GM06990 (cell line): ENCODE measurements at places on chromosomes 1 and 21.
A peak's percentile ranks its signal among the peaks of the same experiment; 100 is the strongest.

DNA sequence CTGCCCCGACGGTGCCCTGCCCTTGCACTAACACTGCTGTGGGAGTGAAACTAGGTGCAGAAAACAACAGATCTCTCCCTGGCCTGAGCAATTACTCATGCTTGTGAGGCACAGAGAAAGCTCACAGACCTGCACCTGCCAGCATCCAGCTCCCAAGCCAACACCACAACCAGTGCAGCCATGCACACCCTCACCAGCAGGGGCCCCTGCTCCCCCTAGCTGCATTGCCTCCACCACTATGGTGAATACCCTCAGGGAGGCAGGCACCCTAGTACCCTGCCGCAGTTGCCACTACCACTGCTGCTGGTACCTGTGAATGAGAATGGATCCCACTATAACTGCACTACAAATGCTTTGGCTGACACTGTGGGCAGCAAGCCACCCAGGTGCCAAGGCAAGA lies 7.1 kb upstream of the DIRAS3 start:
- DNase-seq, result no peak

DNA sequence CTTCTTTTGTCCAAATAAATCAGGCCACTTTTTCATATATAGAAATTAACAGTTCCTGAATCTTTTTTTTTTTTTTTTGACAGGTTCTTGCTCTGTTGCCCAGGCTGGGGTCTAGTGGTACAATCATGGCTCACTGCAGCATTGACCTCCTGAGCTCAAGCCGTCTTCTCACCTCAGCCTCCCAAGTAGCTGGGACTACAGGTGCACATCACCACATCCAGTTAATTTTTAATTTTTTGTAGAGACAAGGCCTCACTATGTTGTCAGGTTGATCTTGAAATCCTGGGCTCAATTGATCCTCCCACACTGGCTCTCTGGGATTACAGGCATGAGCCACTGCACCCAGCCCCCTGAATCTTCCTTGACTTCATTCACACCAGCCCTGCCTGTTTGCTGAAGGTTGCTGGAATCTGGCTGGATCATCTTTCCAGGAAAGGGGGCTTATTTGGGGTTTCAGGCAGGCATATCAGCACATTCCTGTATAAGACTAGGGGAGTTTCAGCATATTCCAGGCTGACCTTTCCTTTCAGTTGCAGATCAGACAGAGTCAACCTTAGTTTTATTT lies 78.2 kb upstream of the ARHGAP29 start:
- DNase-seq, result no peak

DNA sequence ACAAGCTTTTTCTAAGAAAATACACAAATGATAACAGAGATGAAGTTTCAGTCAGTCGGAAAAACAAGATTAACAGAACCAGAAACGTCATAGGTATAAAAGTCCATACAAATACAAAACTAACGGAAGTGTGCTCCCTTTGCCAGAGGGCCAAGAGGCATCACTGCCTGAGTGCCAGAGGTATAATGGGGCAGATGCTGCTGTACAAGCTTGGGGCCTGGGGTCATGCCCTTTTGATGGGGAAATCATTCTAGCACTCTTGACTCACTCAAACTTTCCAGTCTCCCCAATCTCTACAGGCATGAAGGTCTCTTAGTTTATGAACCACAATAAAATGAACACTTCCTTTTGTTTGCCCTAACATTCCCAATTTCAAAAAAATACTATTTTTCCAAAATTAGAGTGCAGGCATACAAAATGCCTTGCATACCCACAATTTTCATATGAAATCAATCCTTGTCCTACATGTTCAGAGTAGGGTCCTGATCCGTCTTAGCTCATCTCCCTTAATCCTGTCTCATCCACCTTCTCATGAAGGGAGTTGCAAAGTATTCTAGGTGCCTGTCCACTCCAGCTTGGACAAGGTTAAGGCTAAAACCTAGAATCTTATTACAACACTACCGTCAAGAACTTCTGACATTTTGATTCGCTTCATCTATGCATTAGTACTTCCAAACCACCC lies 1.5 kb downstream of the RPL22 start:
- DNase-seq, result no peak

DNA sequence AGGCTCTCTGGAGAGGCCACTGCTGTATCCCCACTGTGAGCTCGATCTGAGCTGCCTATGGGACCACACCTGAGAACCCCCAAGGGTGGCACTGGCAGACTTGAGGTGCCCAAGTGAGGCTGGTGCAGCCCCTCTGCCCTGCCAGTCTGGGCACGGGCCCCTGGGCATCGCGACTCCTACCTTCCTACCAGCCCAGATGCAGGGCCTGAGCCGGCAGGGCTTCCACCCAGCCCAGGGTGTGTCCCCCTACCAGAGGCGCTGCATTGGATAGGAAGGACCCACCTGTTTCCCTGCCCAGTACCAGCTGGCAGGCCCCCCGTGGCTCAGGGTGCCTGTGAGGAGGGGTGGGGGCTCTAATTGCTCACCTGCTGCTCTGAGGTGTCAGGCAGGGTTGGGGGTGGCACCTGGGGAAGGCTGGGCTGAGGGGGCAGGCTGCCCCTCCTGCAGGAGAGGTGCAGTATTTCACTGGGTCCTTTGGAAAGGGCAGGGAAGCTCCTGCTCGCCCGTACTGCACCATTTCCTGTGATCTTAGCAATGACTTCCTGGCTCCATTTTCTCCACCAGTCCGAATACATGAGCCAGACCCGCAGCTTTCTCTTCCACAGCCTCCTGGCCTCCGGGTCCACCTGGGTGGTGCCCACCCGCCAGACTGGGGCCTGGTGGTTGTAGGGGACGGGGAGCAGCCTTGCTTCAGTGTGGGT lies 11.8 kb downstream of the TP73 start:
- peak; percentile 67 for DNase-seq

DNA sequence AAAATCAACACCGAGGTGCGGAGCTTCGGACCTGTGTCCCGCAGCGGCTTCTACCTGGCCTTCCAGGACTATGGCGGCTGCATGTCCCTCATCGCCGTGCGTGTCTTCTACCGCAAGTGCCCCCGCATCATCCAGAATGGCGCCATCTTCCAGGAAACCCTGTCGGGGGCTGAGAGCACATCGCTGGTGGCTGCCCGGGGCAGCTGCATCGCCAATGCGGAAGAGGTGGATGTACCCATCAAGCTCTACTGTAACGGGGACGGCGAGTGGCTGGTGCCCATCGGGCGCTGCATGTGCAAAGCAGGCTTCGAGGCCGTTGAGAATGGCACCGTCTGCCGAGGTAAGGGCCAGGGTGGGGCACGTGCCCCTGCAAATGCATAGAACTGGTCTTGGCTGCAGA lies 74.1 kb downstream of the EPHB2 start:
- DNase-seq, result no peak

- no peak for DNase-seq
Observed at GRCh38 chr1:231385416-231385748, 36.7 kb downstream of the EGLN1 start.

DNA sequence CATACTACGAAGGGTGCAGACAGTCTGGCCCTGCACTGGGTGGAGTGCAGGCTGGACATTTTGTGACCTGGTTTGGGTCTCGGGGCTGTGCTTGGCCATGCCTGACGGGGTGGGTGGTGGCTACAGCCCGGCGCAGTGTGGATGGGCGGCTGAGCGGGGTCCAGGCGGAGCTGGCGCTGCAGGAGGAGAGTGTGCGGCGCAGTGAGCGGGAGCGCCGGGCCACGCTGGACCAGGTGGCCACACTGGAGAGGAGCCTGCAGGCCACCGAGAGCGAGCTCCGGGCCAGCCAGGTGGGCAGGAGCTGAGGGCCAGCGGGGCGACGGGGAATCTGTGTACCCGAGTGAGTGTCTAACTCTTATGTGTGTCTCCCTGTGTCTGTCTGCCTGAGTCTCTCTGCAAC lies 14.1 kb downstream of the MFAP2 start:
- no peak for DNase-seq

DNA sequence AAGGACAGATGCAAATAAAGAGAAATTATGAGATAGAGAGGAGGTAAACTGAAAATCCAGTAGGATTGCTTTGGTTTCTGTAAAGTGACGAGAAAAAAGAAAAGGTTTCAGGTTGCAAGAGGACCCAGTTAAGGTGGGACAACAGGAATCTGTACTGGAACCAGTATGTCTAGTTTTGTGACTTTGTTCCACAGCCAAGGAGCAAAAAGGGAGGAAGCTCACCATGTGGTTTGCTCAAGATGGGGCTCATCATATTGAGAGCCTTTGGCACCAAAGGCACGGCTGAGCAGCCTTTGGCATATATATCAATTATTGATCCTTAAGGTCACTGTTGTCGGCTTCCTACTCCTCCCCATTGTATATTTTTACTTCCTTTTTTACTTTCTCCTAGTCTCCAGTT lies 1.8 kb upstream of the ZDHHC18 start:
- no peak for DNase-seq

- DNase-seq, result no peak
Observed at GRCh38 chr1:162538815-162539431, 22.6 kb upstream of the UAP1 start.

- DNase-seq, result no peak
Observed at GRCh38 chr1:30753660-30754123, 3.9 kb downstream of the LAPTM5 start.

DNA sequence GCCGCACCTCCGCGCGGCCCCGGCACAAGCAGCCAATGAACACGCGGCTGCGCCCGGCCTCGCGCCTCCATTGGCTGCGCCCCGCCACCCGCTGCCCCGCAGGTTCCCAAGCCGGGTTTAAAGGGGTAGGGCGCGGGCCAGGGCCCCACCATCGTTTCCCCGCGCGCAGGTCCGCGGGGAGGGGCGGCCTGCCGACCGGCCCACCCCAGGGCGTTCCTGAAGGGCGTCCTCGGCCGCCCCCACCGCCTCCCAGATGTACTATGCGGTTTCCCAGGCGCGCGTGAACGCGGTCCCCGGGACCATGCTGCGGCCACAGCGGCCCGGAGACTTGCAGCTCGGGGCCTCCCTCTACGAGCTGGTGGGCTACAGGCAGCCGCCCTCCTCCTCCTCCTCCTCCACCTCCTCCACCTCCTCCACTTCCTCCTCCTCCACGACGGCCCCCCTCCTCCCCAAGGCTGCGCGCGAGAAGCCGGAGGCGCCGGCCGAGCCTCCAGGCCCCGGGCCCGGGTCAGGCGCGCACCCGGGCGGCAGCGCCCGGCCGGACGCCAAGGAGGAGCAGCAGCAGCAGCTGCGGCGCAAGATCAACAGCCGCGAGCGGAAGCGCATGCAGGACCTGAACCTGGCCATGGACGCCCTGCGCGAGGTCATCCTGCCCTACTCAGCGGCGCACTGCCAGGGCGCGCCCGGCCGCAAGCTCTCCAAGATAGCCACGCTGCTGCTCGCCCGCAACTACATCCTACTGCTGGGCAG lies at the start of gene OLIG1:
Gene OLIG1, plus strand, starts transcription at position 148 of the 750 bp plus-strand sequence. Its CDS starts 106 bp downstream, at position 254.
- DNase-seq, result peak; percentile 26

GRCh38 chr1:39116116-39116607 lies 88.3 kb upstream of the MACF1 start:
- no peak for DNase-seq

DNA sequence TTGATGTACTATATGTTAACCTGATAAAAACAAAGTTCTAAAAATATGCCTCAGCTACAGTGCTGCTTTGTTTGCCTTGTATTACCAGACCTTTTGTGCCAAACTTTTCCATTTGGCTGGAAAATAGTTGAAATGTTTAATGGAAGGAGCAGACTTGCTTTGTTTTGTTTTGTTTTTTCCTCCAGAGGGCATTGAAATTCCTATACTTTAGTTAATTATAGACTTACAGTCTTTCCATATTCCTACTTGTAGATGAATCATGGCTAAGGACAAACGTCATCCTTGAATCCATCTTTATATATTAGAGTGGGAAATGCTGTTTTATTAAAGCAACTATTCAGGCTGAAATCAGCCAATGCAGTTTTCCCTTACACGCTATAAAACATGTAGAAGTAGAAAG lies 6.7 kb downstream of the CAP1 start:
- no peak for DNase-seq

DNA sequence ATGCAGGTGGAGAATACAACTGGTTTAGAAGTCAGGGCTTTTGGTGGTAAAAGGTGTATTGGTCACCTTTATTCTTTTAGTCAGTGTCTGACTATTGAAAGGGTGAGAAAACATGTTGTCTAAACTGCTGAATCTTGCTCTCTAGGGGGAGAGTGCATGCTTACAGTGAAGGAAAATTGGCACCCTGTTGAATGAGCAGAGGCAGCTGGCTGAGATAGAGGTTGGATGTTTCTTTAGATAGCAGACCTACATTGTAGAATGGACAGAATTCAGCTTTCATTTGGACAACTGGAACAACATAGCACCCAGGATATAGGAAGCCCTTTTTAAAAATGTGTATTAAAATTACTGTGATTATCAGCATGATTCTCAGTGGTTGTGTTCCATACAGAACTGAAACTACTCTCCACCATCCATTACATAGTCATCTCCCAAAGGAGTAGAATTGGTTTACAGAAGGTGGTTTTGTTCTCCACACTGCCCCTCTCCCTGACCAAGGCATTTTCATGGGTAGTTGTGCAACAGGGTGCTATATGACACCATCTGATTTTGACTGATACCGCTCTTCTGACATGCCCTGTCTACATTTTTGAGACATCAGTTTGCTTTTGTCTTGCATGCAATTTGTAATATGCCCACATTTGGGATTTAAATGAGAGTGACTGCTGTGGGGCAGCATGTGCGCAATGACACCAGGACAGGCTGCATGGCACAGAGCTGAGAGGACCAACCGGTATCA lies 16.2 kb downstream of the RHOU start:
- no peak for DNase-seq

DNA sequence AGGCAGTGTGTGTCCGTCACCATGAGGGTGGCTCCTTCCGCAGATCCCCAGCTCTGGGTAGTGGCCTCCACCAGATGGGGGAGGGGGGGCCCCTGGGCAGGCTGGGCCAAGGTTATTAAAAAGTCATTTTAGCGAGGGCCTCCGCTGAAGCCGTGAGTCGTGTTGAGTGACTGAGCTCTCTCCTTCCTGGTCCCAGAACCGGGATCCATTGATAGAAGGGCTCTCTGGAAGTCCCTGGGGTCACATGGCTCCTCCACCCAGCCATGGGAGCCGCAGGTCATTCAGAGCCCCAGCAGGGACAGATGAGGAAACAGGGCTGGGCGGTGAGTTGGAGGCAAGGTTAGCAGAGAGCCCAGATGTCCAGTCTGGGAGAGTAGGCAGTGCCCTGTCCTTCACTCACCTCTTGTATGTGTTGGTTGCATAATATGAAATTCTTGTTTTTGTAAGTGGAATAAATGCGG lies 12.9 kb downstream of the MIIP start:
- no peak for DNase-seq

DNA sequence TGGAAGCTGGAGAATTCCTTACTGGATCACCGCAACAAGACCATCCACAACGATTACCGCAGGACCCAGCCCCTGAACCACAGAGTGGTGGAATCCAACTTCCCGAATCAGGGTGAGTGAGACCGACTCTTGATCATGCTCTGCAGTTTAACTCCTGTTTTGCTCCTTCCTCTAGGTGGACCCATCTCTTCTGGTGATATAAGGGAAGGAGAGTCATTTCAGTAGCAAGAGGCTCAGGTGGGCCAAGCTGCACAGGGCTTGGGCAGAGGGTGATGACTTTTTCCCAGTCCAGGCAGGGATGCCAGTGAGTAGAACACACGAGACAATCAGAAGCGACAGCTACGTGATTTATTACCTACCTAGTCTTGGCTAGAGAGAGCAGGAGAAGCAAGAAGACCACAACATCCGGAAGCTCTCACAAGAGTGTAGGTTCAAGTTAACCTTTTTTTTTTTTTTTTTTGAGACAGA lies 25.2 kb downstream of the CA6 start:
- peak; percentile 28 for DNase-seq
